ENCODE measurements at places on chromosomes 2 and 18.
A peak's percentile ranks its signal among the peaks of the same experiment; 100 is the strongest.

GRCh38 chr2:176129813-176130146 lies 275 bp downstream of the HOXD8 start:
- no peak for DNase-seq

- DNase-seq: no peak
Measured at GRCh38 chr18:75507636-75508035, 80.1 kb upstream of the SMIM21 start.

DNA sequence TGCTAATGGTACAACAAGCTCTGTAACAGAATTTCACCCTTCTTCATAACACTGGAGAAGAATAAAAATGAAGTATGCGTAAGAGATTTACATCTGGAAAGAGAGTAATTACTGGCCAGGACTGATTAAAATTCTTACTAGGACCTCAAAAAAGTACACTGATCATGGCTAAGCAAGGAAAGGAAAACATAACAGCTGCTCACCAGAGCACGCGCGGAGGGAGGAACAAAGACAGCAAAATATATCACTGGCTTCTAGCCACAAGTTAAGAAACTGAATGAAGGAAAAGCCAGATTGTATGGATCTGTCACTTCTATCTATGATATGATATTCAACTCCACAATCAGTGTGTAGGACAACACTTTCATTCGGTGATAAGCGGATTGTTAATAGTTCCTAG lies 15.6 kb upstream of the CYTIP start:
- DNase-seq: no peak

GRCh38 chr2:2812117-2812516 lies 481.0 kb upstream of the MYT1L start:
- no peak for DNase-seq

GRCh38 chr2:127545796-127546195 lies 10.3 kb downstream of the MYO7B start:
- DNase-seq: no peak

DNA sequence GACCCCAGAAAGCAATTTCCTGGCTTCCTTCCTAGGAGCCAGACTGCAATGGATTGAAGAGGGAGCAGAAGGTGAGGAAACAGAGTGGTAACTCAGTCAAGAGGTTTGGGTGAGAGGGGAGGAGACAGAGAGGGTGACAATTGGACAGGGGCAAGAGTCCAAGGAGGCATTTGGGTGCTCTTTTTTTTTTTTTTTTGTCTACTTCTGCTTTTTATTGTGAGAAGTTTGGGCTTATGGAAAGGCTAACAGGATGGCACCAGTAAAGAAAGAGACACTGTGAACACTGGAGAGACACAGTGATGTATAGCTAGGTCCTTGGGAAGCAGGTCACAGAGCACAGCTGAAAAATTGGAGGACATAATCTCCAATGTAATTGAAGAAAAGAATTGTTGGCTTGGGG lies 25.0 kb downstream of the CYBRD1 start:
- DNase-seq: no peak

DNA sequence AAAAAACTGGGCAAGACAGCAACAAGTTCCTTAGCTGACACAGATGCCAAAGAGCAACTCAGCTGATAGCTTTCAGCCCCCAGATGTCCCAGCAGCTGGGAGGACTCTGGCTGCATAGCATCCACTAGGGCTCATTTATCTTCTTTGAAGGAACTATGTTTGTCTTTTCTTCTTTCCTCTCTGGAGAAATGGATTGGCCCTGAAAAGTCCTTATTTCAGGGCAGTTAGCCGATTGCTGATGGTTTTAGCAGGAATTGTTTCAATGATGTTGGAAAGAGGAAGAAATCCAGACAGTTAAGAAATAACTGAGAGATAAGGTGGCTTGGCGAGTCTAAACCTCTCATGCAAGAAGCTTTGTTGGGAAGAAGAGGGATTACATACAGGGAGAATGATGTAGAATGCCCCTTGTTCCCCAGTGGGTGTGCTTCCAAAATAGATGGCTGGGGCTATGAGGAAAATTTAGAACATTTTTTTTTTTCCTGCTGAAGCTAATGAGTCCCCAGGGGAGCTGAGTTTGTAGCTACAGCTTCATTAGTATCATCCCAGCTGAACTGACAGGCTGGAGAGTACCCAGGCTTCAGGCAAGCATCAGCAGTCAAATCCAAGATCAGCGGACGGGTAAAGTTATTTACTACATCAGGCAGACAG lies 33.6 kb upstream of the SERPINE2 start:
- peak; percentile 27 for DNase-seq

GRCh38 chr2:24768013-24768412 lies 25.2 kb downstream of the PTRHD1 start:
- DNase-seq: no peak

- DNase-seq: no peak
Measured at GRCh38 chr2:53998834-53999233, 28.0 kb upstream of the PSME4 start.

DNA sequence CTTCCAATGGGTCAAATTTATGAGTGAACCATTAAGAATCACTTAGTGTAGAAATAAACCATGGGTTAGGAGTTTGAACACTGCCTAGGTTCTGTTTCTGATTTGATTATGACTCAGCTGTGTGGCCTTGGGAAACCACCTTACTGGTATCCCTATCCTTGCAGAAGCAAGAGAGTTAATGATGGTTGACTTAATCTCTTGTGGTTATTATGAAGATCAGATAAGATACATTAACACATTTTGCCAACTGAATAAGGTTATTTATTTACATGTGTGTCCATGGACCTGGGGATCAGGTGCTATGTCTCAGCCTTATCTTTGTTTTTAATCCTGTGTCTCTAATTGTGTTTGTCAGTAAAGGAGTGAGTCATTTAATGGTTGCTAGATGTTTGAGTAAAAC lies 5.4 kb upstream of the KCNJ13 start:
- DNase-seq: no peak

DNA sequence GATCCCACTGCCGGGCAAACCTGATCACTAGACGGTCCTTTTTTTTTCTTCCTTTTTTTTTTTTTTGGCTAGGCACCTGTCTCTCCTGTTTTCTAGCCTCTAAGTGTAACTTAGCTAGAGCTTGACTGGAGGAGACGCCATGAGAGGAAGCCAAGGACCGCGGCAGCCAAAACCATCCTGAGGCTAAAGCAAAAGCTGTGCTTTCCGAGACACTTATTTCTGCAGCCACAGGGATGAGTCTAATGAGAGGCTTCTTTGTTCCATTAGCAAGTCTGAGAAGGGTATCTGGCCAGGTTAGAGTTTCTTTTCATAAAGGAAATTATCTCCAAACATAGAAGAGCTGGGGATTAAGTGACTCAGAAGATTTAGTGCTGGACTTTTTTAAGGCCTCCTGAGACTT lies 7.3 kb upstream of the CXCR4 start:
- no peak for DNase-seq

DNA sequence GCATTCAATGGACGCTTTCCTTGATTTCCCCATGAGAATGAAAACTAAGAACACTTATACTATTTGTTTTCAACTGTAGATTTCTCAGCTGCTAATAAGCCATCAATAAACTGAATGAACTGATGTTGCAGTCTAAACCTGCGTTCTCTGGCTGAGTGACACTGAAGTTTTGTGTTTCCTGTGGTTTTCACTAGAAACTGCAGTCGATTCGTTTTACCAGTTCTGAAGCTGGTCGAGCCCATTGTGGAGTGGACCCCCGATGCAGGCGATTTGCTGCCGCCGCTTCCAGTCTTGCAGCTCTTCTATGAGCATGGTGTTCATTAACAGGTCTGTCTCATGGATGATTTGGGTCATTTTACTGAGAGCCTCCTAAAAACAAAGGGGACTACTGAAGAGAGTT lies 50.6 kb upstream of the STAT1 start:
- DNase-seq: no peak

DNA sequence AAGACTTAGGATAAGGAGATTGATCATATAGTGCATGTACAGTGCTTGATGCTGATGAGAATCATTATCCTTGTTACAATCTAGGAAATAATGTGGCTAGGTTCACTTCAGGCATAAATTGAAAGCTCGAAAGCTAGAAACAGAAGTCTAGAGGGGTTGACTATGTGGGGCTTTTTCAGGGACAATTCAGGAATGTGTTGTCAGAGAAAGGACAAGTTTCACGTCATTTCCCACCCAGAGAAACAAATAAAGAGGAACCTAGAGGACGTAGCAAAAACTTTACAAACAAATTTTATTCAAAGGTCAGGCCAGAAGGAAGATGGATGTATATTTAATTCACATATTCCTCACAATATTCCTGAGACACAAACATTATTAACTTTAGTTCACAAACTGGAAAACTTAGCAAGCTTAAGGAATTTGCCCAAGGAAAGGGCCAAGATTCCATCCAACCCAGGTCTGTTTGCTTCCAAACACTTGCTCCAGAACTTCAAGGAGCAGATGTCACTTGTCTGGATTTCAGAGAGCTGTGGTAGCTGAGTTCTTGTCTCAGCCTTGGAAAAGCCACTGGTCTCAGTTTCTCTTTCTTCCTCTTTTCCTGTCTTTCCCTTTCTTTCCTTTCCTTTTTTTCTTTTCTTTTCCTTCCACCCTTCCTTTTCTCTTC lies 7.4 kb downstream of the CYRIA start:
- no peak for DNase-seq

GRCh38 chr18:75111760-75112159 lies 97.2 kb downstream of the PTGR3 start:
- no peak for DNase-seq

DNA sequence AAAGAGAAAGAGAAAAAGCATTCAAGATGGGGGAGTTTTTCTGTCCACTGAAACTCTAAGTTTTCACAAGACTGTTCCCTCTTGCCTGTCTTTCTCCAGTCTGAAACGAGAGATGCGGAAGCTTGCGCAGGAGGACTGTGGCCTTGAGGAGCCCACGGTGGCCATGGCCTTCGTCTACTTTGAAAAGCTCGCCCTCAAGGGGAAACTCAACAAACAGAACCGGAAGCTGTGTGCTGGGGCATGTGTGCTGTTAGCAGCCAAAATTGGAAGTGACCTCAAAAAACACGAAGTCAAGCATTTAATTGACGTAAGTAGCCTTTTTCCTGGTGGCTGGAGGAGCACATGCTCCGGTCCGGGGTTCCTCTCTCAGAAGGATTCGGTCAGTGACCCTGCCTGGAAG lies 118.3 kb downstream of the CABLES1 start:
- DNase-seq: no peak

- DNase-seq: no peak
Measured at GRCh38 chr2:18754286-18754685, 164.9 kb upstream of the NT5C1B start.

DNA sequence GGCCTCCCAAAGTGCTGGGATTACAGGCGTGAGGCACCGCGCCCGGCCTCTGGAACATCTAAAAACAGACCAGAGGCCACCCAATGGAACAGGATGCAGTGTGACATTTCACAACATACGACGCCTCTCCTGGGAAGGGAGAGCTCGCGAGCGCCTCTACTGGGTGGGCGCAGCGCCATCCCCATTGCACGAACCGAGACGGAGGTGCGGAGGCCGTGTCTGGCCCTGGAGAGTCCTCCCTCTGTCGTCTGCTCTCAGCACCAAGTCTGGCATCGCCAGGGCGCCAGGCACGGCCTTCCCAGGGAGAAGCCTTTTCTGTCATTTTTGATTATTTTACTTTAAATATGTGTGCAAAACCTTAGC lies 9.4 kb upstream of the GBX2 start:
- DNase-seq: peak; percentile 20

All from gastrocnemius medialis (tissue), 4 donors.